ENCODE measurements at places on chromosomes 13 and 19.

GRCh38 chr13:46953331-46953730 is 56.5 kb upstream of the HTR2A start:
- no peak for ATAC-seq

DNA sequence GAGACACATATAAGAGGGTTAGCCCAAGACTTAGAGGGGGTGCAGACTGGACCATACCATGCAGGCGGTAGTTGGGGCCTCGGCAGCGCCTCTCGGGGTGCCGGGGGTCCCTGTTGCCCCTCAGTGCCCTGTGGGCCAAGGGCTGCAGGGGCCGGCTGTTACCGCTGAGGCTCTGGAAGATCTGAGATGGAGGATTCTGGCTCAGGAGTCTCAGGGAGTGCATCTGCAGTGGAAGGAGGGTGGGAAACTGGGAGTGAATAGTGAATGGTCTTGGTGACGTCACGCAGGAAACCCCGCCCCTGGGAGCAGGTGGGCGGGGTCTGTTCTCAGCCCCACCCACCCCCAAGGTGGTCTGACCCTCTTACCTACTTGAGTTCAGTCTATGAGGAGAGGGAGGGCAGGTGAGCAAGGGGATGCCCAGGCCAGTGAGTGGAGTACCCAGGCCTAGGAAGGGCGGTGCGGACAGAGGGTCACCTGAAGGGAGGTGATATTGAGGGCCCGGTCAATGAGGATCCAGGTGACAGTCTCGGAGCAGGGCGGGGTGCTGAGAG is 1.7 kb upstream of the DBP start:
- no peak for ATAC-seq

DNA sequence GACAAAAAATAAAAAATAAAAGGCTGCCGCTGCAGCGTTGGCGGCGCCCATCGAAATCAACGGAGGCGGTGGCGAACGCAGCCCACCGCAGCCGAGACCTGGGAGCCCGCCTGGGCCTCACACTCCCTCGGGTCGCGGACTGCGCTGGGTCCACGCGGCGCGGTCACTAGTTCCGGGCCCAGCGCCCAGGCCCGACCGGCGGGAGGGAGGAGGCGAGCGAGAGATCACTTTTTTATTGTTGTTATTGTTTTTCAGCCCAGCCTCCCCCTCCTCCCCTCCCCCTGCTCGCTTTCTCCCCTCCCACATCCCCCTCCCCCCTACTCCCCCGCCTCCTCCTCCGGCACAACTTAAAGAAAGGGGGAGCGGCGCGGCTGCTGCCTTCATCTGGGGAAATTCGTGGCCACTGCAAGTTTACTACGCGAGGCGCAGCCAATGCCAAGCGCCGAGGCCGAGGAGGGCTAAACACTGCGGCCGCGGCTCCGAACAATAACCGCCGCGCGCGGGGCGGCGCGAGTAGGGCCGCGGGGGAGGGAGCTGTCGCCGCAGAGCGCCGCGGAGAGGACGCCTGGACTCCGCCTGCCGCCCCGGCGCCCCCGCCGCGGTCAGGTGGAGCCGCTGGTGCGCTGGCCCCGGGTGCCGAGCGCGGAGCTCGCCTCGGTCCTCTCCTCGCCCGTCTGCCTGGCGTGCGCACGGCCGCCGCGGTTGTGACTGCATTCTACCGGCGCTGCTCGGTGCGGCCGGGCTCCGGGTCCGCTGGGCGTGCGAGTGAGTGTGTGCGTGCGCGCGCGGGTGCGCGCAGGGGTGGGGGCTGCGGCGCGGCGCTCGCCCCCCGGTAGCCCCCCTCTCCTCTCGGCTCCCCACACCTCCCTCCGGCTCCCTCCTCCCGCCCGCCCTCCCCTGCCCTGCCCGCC is 505 bp upstream of the ZIC2 start:
- ATAC-seq: peak; percentile 5

DNA sequence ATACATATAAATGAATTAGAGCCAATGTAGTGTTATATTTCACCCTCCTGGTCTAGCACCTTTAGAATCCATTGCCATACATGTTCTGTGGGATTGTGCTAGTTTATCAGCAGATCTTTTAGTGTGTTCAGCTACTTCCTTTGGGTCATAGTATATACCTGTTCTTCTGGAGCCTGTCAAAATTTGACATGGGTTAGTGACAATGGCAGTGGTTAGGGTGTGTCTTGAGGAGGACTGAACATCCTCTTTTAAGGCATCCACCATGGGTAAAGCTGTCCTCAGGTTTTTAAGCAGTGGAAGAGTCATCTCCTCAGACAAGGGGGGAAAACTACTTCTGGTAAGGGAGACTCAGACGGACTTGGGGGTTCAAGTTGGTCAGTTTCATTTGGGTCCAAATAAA is 29.4 kb downstream of the DNAJC3 start:
- ATAC-seq: no peak

DNA sequence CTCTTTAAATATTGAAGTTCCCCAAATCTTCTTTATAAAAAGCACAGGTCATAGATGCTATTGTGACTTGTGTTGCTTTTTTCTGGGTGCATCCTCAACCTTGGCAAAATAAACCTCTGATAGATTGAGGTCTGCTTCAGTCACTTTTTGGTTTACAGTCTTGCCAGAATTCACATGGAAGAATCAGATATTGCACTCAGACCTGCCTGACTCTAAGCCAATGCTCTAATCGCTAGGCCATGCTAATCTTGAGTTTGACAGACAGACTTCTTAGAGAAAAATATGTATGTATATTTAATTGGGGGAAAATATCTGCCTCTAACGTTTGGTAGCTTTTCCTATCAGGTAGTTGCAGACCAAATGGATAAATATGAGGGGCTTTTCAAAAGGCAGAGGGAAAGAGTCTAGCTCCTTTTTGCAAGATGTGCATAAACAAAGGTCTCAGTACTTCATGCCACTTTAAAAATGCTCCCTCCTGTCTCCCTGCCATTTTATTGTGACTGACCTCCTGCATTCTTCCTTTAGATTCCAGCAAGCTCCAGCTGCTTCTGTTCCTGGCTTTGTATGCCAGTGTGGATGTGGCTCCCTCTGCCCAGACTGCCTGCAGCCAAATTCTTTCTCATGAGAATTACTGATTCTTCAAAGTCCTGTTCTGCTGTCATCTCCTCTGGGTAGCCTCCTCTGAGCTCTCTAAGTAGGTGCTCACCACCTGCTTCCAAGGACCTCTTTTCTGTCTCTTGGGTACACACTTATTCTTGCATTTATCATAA is 42.4 kb upstream of the RFC3 start:
- ATAC-seq: no peak

GRCh38 chr13:94495806-94496205 is 16.3 kb upstream of the DCT start:
- no peak for ATAC-seq

- ATAC-seq: no peak
Observed at GRCh38 chr13:46340011-46340410, 47.0 kb downstream of the RUBCNL start.

DNA sequence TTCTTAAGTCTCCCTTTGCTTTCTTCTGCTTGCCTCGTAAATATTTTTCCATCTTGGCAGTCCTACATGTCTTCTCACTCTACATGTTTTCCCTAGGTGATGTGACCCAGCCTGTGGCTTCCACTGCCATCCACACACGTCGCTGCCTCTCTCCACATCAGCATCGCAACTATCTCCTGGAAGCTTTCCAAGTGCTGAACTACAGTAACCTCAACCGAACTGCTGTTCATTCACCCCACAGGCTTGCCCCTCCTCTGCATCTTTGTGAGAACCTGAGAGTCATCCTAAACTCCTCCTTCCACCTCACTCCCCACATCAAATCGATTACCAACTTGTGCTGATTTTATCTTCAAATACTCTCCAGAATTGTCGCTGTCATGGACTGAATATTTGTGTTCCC is 41.2 kb upstream of the USPL1 start:
- no peak for ATAC-seq

GRCh38 chr13:102852556-102852955 is 6.7 kb downstream of the ERCC5 start:
- no peak for ATAC-seq

DNA sequence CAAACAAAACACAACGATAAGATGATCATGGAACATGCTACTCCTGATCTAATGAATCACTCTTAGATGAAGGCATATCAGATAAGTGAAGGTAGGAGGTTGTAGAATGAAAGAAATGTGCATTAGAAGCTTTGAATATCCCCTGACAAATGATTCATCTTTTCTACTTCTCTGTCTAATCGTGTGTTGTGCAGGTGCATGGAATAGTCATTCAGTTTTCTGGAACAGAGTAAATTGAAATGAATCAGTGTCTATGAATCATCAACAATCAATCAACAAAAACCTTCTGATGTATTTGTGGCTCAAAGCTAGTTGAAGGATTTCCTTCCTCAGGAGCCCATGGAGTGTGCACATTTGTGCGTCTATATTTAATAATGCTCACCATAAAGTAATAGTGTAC is 1290.4 kb upstream of the PCDH20 start:
- ATAC-seq: no peak

DNA sequence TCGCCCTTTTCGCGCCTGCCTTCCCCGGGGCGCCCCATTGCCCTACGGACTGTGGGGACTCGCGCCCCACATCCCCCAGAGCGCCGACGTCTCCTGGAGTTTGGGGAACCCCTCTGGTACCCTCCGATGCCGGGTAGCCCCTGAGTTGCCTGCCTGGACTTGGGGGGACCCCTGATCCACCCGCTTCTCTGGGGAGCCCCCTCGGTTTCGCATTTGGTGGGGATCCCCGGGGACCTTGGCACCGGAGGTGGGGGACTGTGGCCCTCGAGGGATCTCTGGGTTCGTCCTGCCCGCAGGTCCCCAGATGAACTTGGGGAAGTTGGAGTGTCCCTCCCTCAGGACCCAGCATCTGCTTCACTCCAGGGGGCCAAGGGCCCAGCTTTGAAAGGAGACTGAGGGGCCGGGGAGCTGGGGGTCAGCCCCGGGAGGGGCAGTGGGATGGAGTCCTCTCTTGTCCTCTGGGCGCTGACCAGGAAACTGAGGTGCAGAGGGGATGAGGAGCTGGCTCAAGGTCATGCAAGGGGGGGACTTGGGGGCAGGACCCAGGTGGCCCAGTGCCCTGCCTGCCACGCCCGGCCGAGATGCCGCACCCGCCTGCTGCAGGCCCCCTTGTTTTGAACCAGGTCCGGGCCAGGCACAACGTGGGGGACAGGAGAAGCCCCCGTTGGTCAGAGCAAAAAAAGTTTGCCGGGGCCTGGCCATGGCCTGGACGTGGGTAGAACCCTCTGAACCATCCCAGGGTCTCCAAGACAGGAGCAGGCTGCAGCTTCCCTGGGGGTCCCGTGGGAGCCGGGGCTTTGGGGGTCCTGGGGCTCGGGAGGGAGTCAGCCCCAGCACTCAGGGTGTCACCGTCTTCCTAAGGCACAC is 1.0 kb downstream of the EFNA2 start:
- ATAC-seq: peak; percentile 9

GRCh38 chr13:99636728-99637353 is 135.6 kb downstream of the TM9SF2 start:
- ATAC-seq: no peak

- no peak for ATAC-seq
Observed at GRCh38 chr13:76973920-76974617, 17.8 kb upstream of the CLN5 start.

DNA sequence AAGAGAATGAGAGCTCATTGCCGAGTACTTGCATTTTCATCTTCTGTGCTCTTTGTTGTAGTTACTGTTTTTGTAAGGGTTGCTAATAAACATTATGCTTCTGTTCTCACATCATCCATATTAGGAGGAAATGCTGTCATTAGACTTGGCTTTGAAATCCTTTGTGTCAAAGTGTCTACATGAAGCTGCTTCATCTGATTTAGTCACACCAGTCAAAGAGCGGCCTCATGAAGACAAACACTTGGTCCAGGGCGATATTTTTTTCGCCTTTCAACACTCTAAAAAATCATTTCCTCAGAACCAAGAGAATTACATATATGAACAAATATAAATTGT is 105.0 kb downstream of the SPRY2 start:
- no peak for ATAC-seq

GRCh38 chr19:9487016-9487415 is 11.4 kb downstream of the ZNF560 start:
- ATAC-seq: no peak

Measured in SK-N-SH treated with all-trans-retinoic acid at 6 μM for 48 hours (cell line).